ENCODE measurements at places on chromosomes 1 and 21.

GRCh38 chr1:244272471-244273261 lies 179.0 kb downstream of the ADSS2 start:
- H3K4me1 ChIP-seq = no peaks in the 10 kb centered on the region
- no peak overlapping the region for H3K27ac ChIP-seq
- H3K36me3 ChIP-seq = no peaks in the 10 kb centered on the region
- no peak overlapping the region for H3K4me3 ChIP-seq

DNA sequence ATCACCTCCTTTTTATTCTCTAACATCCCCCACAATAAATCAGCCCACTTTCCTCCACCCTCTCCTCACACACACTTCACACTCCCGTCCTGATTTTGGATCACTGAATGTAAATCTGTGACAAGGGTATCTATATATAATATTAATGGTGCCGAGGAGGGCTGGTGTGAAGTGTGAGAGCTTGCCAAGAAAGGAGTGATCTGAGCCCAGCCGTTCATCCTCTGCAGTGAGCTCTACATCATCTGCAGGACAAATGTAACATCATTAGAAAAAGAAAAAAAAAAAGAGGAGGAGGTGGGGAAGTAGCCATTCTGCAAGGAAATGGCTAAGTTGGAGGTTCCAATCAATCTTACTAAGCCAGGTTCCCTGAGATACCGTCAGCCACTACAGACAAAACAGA lies 291.7 kb upstream of the RRP15 start:
- H3K36me3 ChIP-seq = no peaks in the 10 kb centered on the region
- no peaks in the 10 kb centered on the region for H3K4me1 ChIP-seq
- no peak overlapping the region for H3K4me3 ChIP-seq
- no peaks in the 10 kb centered on the region for H3K27me3 ChIP-seq
- H3K27ac ChIP-seq = no peak overlapping the region

GRCh38 chr1:29576510-29576909 lies 340.2 kb downstream of the PTPRU start:
- peaks cover 1% of the 10 kb centered on the region for H3K4me1 ChIP-seq
- H3K36me3 ChIP-seq = no peaks in the 10 kb centered on the region
- no peak overlapping the region for H3K27ac ChIP-seq

GRCh38 chr1:235296729-235297128 lies 31.2 kb downstream of the ARID4B start:
- no peaks in the 10 kb centered on the region for H3K27me3 ChIP-seq
- no peak overlapping the region for H3K4me3 ChIP-seq
- DNase-seq = no peak

DNA sequence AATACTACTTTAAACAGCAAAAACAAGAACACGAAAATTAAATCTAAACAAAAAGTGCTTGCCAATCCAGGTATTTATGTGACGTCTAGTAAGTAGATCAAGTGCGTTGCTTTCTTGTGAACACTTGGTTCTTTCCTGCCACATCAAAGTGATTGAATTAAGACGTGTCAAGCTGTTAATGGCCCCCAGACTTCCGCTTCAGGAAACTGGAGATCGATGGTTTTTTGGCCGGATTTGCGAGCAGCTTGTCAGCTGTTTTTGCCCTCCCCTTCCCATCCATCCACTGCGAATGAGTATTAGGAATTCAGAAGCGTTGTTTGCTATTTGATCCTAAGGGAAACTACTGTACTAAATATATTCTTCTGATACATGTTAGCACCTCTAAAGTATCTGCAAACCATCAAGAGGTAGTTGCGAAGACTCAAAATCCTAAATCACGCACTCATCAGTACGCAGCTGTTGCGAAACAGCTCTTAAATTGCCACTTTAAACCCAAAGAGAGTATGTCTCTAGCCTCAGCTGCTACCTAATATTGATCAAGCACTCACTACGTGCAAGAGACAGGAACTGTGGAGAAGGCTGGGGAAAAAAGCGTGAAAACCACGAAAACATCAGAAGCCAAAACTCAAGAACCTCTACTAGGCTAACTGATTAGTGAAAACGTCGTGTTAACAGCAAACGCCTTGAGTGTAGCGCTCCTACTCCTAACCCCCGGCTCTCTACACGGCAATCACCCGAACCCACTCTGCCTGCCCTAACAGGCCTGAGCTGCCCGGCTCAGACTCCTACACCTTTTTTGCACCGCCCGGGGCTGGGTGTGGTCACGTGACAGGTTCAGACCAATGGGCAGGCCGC lies 473 bp upstream of the BRDT start:
- H3K4me3 ChIP-seq = no peak overlapping the region
- no peak overlapping the region for H3K27ac ChIP-seq
- no peaks in the 10 kb centered on the region for H3K36me3 ChIP-seq

- no peaks in the 10 kb centered on the region for H3K4me1 ChIP-seq
- peaks cover 3% of the 10 kb centered on the region for H3K36me3 ChIP-seq
- H3K27me3 ChIP-seq = no peaks in the 10 kb centered on the region
Measured at GRCh38 chr1:18868801-18869424, 9.5 kb upstream of the TAS1R2 start.

DNA sequence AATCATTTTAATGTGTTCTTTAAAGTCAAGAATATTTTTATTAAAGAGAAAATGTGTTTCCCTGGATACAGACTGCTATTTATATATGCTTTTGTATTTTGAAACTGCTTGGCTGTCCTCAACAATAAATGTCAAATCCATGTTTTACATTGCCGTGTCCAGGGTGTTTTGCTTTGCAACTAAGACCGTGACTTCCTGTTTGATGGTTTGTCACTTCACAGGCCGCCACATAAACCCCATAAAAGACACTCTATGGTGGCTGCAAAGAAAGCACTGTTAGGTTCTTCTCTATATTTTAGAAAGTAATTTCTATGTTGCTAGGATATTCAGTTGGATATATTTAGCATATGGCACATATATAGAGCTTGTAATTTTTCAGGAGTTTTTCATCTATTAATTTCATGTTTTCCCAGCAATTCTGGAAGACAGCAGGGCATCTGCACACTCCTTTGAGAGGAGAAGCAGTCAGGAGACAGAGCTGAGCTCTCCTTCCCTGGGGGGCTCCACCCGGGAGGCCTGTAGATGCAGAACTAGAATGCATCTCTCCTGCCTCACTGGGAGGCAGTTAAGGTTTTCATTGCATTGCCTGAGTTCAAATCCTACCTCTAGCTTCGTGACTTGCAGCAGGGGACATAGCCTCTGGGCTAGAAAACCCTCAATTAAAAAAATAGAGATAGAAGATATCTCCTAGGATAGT lies 33.1 kb downstream of the PRDM2 start:
- no peak overlapping the region for H3K4me3 ChIP-seq
- H3K36me3 ChIP-seq = no peaks in the 10 kb centered on the region
- DNase-seq = no peak
- H3K27ac ChIP-seq = no peak overlapping the region

GRCh38 chr1:151972542-151973248 lies 21.0 kb downstream of the S100A10 start:
- no peaks in the 10 kb centered on the region for H3K36me3 ChIP-seq
- no peak for DNase-seq
- peaks cover 4% of the 10 kb centered on the region for H3K4me1 ChIP-seq
- no peak overlapping the region for H3K27ac ChIP-seq
